ENCODE measurements at places on chromosomes 5 and 9. TPM values are rescaled to one million over a fixed set of nuclear protein-coding genes. Genes with fewer than 3 reads are reported as not detected.

GRCh38 chr5:99308131-99308530 is 379.3 kb upstream of the CHD1 start:
- H3K4me3 ChIP-seq: no peak overlapping the region
- no peaks in the 10 kb centered on the region for H3K4me1 ChIP-seq
- no peaks in the 10 kb centered on the region for H3K36me3 ChIP-seq
- no peak for DNase-seq

DNA sequence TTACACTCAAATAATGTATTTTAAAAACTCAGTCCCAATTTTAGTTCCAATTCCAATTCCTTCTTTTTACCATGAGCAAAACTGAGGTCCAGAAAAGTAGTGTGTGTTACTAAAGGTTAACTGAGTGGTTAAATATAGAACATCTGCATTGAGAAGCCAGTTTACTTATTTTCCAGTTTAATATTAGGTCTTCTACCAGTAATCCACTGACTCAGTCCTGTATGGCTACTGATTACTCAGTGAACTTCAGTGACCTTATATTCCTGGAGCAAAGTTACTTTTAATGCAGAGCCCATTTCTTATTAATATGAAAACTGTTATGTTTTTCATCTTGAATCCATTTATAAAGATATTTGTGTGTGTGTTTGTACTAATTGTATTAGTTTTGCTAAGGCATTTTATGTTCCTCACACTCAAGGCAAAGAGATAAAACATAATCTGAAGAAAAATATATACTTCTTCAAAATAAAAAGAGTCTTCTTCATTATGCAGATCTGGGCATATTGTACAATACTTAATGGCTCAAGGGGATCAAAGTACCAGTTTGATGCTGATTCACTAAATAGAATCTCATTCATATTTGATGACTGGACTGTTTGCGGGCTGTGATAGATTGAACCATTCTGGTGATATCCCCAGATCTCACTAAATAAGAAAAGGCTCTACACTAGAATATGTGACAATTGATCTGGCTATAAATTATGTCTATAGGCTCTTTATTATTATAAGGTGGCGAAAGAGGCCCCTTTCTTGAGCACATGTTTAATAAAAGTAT is 60.8 kb downstream of the DMXL1 start:
- no peaks in the 10 kb centered on the region for H3K4me1 ChIP-seq
- peaks cover 7% of the 10 kb centered on the region for H3K36me3 ChIP-seq
- no peak for DNase-seq
- no peak overlapping the region for H3K27ac ChIP-seq
- H3K4me3 ChIP-seq: no peak overlapping the region

GRCh38 chr5:26205121-26205520 is 833.3 kb downstream of the CDH9 start:
- no peaks in the 10 kb centered on the region for H3K36me3 ChIP-seq
- H3K27me3 ChIP-seq: no peaks in the 10 kb centered on the region
- DNase-seq: no peak
- no peaks in the 10 kb centered on the region for H3K4me1 ChIP-seq
- no peak overlapping the region for H3K27ac ChIP-seq
- no peak overlapping the region for H3K4me3 ChIP-seq

GRCh38 chr5:160627921-160628618 is 206.4 kb downstream of the PTTG1 start:
- no peak overlapping the region for H3K4me3 ChIP-seq
- no peaks in the 10 kb centered on the region for H3K36me3 ChIP-seq
- no peaks in the 10 kb centered on the region for H3K4me1 ChIP-seq

GRCh38 chr9:98998441-98999151 is 54.9 kb downstream of the COL15A1 start:
- no peaks in the 10 kb centered on the region for H3K36me3 ChIP-seq
- H3K4me1 ChIP-seq: peaks cover 16% of the 10 kb centered on the region
- no peaks in the 10 kb centered on the region for H3K27me3 ChIP-seq
- H3K27ac ChIP-seq: no peak overlapping the region

DNA sequence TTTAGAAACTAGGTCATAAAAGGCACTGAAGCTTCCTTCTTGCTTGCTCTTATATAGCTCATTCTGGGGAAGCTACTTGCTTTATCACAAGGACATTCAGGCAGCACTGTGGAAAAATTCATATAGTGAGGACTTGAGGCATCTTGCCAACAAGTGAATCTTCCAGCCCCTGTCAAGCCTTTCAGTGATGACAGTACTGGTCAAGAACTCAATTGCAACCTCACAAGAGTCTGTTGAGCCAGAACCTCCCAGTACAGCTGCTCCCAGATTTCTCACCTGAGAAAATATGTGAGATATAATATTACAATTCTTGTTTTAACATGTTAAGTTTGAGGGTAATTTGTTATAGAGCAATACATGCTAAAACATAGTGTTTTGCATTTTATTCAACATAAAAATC is 2011.0 kb upstream of the NUDT12 start:
- H3K36me3 ChIP-seq: no peaks in the 10 kb centered on the region
- H3K27me3 ChIP-seq: no peaks in the 10 kb centered on the region
- H3K27ac ChIP-seq: no peak overlapping the region

DNA sequence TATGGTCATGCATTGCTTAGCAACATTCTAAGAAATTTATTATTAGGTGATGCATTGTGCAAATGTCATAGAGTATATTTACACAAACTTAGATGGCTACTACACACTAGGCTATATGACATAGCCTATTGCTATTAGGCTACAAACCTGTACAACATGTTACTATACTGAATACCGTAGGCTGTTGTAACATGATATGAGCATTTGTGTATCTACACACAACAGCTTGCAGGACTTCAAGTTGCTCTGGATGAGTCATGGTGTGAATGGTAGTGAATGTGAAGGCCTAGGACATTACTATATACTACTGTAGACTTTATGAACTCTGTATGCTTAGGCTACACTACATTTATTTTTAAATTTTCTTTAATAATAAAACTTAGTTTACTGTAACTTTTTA is 107.2 kb upstream of the MAMDC2 start:
- no peaks in the 10 kb centered on the region for H3K27me3 ChIP-seq
- H3K4me1 ChIP-seq: no peaks in the 10 kb centered on the region
- no peak overlapping the region for H3K4me3 ChIP-seq
- no peak overlapping the region for H3K27ac ChIP-seq
- no peaks in the 10 kb centered on the region for H3K36me3 ChIP-seq

- H3K4me3 ChIP-seq: no peak overlapping the region
- H3K27ac ChIP-seq: no peak overlapping the region
- H3K4me1 ChIP-seq: peaks cover 83% of the 10 kb centered on the region
- H3K36me3 ChIP-seq: peaks cover 29% of the 10 kb centered on the region
- no peak for DNase-seq
- no peaks in the 10 kb centered on the region for H3K27me3 ChIP-seq
Measured at GRCh38 chr5:157563373-157563928, 12.1 kb downstream of the ADAM19 start.

- H3K36me3 ChIP-seq: no peaks in the 10 kb centered on the region
- no peak overlapping the region for H3K4me3 ChIP-seq
- no peaks in the 10 kb centered on the region for H3K4me1 ChIP-seq
- no peaks in the 10 kb centered on the region for H3K27me3 ChIP-seq
Measured at GRCh38 chr5:140753561-140753960, 32.4 kb upstream of the PCDHA1 start.

Gene CMYA5
- 0.19 TPM for polyA plus RNA-seq

Gene FYB1
- 184 TPM for polyA plus RNA-seq

Gene CCL19
- polyA plus RNA-seq: not detected

Gene ZNF366
- polyA plus RNA-seq: not detected

Gene N4BP3
- 0.53 TPM for polyA plus RNA-seq

Data from CD4-positive, alpha-beta memory T cell (primary cell).